ENCODE measurements at places on chromosomes 3 and 15.

DNA sequence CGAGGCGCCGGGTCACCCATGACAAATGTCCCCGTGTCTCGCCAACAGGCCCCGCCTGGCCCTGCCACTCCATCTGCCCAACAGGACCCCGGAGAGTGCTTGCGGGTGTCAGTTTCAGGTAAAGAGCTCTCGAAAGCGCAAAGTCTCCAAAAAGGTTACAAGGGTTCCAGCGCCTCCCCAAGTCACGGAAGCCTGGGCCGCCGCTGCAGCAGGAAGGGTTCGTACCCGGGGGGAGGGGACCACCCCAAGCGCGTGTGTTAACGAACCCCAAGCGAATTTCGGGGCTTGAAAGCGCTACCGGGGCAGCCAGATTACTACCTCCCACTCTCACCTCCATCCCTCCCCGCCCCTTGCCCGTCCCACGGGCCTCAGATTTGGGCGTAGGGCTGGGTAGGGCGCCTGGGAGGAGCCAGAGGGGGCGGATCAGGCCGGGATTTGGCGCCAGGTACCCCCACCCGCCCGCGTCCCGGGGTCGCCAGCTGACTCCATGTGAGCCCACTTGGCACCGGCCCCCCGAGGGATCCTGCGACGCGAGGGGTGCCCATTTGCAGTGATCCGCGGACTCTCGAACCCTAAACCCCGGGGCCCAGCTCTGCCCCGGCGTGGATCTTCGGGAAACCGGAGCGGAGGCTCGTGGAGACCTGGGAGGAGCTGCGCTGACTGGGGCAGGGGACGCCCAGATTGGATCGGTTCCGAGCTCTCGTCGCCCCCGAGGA, 85.9 kb downstream of the NR2F2 start:
- H3K36me3 ChIP-seq, result no peaks in the 10 kb centered on the region
- H3K4me1 ChIP-seq, result peaks cover 5% of the 10 kb centered on the region
- no peak for DNase-seq
- H3K27ac ChIP-seq, result no peak overlapping the region

DNA sequence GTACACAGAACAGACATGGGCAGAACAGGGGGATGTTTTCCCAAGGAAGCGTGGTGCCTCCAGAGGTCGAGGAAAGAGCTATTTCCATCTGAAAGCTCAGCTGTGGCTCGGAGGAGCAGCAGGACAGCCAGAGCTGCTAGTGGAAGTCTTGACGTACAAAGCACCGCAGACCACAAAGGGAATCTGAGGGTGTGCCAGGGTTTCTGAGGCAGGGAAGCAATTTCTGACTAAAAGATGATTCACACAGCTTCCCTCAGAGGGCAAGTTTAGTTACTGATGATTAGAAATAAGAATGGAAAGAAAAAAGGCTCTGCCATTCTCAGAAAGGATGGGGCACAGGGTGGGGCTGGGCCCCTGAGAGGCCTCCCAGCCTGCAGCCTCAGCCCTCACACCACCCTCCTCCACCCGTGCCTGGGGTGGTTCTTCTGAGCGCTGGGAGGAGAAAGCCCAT, 45.8 kb upstream of the SEC13 start:
- no peak overlapping the region for H3K27ac ChIP-seq
- no peaks in the 10 kb centered on the region for H3K36me3 ChIP-seq
- peaks cover 7% of the 10 kb centered on the region for H3K27me3 ChIP-seq
- no peak overlapping the region for H3K4me3 ChIP-seq

GRCh38 chr15:58293622-58294550, 137.9 kb upstream of the LIPC start:
- DNase-seq, result no peak
- no peak overlapping the region for H3K4me3 ChIP-seq
- H3K27ac ChIP-seq, result no peak overlapping the region
- H3K36me3 ChIP-seq, result no peaks in the 10 kb centered on the region

- peaks cover 5% of the 10 kb centered on the region for H3K36me3 ChIP-seq
- no peak overlapping the region for H3K27ac ChIP-seq
- H3K4me1 ChIP-seq, result peaks cover 13% of the 10 kb centered on the region
These were observed 86.8 kb downstream of the TMCO5A start for GRCh38 chr15:38021259-38021658.

DNA sequence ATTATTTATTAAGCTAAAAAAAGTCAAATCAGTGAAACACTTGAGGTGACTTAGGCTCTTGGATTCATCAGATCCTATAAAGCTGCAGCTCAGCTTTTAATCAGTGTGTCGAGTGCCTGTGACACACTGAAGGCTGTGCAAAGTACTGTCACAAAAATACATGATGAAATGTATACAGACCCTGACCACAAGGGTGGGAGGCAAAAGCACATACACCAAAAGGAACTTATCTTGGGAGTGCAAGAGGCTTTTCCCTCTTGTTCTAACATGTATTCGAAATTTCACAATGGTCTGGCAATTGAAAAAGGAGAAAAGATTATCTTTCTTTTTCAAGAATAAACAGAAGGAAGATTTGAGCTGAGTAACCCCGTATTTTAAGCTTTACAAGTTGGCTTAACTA, 35.9 kb downstream of the VGLL4 start:
- no peak overlapping the region for H3K4me3 ChIP-seq
- peaks cover 66% of the 10 kb centered on the region for H3K4me1 ChIP-seq
- no peak overlapping the region for H3K27ac ChIP-seq
- DNase-seq, result no peak

DNA sequence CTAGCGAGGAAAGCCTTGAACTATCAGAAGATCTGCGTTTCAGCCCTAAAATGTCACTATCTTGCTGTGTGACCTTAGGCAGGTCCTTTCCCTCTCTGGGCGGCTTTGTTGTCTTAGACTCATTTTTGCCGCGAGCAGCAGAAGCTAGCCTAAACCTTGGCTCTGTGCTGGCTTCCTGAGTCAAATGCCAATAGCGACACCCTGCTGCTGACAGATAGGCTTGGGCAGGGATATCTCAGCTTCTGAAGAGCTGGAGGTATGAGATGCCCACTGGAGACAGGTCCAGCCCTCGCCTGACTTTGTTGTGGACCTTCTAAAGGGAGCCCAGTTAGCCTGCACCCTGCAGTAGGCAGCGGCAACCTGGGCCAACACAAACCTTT, 1.3 kb downstream of the ADAMTSL3 start:
- H3K36me3 ChIP-seq, result no peaks in the 10 kb centered on the region
- H3K4me1 ChIP-seq, result peaks cover 12% of the 10 kb centered on the region
- H3K27ac ChIP-seq, result no peak overlapping the region
- no peak overlapping the region for H3K4me3 ChIP-seq
- peaks cover 12% of the 10 kb centered on the region for H3K27me3 ChIP-seq
- no peak for DNase-seq

DNA sequence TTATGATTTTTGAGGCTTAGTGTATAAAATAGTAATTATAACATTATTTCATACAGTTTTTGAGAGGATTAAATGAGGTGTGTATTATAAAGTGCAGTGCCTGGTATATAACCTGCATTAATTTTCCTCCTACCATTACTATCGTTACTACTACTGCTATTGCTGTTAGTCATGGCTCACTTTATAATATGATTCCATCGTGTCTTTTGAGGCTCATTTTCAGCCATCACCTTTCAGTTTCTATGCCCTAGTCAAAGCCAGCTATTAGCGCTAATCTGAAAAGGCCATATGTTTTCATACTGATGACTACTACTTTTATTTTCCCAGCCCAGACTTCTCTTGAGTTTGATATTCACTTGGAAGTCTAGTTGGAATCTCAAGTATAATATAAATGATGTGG, 5.5 kb downstream of the MEF2A start:
- peaks cover 15% of the 10 kb centered on the region for H3K4me1 ChIP-seq
- no peak for DNase-seq
- no peak overlapping the region for H3K4me3 ChIP-seq
- H3K36me3 ChIP-seq, result no peaks in the 10 kb centered on the region
- no peaks in the 10 kb centered on the region for H3K27me3 ChIP-seq
- H3K27ac ChIP-seq, result no peak overlapping the region

- H3K27ac ChIP-seq, result no peak overlapping the region
- DNase-seq, result no peak
- no peaks in the 10 kb centered on the region for H3K4me1 ChIP-seq
- H3K4me3 ChIP-seq, result no peak overlapping the region
These were observed 62.0 kb upstream of the SLC2A2 start for GRCh38 chr3:171088496-171088895.

DNA sequence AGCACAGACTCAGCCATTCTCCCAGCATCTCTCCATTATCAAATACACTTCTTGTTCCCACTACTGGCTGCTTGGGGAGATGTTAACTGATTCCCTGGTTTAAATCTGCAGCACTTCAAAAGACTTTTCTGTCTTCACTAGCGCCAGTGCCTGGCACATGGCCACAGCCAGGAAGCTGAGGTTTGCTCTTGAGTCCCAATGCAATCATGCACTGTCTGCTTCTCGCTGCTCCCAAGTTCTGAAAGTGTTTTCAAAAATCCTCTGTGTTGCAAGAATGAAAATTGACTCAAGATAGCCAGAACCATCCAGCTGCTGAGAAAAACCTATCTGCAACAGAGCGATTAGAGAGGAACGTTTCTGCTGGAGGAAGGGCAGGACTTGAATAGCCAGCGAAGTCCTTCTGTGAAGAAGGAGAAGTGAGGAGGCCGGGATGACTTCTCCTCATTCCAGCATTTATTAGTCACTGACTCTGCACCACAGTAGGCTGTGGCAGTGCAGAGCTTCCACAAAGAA, 358.4 kb upstream of the NR2F2 start:
- H3K4me1 ChIP-seq, result no peaks in the 10 kb centered on the region
- no peak overlapping the region for H3K27ac ChIP-seq
- no peak for DNase-seq
- H3K4me3 ChIP-seq, result no peak overlapping the region

DNA sequence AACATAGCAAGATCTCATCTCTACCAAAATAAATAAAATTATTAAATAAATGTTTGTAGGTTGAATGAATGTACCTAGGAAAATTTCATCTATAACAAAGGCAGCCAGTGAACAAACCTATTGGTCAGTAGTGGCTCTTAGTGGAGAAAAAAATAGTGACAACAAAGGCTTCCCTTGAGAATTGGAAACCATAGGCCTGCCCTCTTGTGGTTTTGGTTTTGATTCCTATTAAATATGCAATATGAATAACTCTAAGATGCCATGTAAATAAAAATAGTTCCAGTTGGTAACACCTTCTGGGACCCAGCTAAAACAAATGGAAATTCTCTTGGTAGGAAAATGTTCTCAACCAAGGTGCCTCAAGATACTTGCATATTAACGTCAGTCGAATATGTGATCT, 145.7 kb upstream of the BFSP2 start:
- no peaks in the 10 kb centered on the region for H3K36me3 ChIP-seq
- H3K4me1 ChIP-seq, result no peaks in the 10 kb centered on the region
- no peak overlapping the region for H3K4me3 ChIP-seq
- H3K27ac ChIP-seq, result no peak overlapping the region

DNA sequence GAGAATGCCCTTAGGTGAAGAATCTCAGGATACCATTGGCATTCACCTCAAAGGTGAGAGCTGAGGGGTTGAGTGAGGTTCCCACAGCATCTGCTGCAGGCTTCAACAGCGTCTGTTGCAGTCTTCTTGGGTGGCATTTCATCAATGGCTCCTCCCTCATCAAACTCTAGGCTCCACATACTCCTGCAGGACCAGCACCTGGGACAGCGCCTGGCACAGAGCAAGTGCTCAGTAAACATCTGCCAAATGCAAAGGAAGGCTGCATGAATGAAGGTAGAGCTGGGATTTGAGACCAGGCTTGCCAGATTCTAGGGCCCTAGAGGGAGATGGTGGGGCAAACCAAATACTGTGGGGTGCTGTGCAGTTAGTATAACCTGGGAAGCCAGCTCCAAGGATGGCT, 9.6 kb downstream of the TRH start:
- H3K27me3 ChIP-seq, result peaks cover 13% of the 10 kb centered on the region
- no peaks in the 10 kb centered on the region for H3K4me1 ChIP-seq
- H3K4me3 ChIP-seq, result no peak overlapping the region
- no peak overlapping the region for H3K27ac ChIP-seq
- no peak for DNase-seq
